ENCODE measurements at places on chromosomes 3 and 15.

DNA sequence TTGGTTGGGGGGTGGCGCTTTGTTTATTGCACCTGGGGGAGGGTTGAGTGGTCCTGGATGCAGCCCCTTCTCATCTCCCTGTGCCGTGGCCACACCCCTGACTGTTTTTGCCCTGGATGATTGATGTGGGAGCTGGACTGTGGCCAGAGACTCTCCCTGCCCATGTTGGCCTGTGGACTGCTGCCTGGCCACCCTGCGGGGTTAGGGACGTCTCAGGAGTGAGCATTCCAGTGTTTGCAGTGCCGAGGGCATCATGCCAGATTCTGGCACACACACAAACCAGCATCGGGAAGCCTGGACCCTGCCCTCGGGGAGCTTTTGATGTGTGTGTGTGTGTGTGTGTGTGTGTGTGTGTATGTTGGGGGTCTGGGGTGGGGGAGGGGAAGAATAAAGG lies 15.8 kb downstream of the APBA2 start:
- no peak for DNase-seq

- DNase-seq, result no peak
Observed at GRCh38 chr3:98732286-98733052, 30.7 kb upstream of the ST3GAL6 start.

DNA sequence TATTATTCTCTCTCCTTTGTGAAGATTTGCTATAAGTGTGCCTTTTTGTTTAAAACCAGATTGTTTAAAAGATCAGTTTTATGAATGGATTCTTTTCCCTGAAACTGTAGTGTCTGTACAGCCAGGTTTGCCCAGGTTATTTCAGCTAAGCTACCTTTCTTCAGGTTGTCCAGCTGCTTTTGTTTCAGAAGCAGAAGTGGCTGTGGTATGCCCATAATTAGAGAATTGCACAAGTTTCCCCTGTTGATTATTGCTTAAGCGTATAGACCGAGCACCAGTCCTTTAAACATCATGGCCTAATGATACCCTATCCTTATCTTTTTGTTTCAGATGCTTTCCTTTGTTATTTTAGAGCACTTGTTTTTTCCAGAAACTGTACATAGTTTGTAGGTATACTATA lies 10.2 kb downstream of the ASB7 start:
- no peak for DNase-seq

GRCh38 chr15:55151631-55152030 lies 45.1 kb downstream of the RSL24D1 start:
- DNase-seq, result no peak

DNA sequence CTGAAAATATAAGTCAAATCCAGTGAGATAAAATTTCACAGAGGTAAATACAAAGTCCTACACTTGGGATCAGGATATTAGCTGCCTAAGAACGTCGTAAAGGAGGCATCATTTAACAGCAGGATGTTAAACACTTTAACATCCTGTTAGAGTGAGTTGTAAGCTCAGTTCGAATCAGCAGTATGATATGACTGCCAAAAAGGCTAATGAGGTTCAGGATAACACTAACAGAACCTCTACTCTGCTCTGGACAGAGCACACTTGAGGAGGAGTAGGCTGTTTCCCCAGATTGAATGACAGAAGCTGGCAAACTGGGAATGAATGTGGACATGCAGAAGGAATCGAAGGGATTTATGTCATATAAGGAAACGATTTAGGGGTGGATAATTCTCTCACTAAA lies 227.1 kb upstream of the CD96 start:
- DNase-seq, result no peak

- no peak for DNase-seq
Observed at GRCh38 chr3:65733459-65733858, 305.3 kb downstream of the MAGI1 start.

DNA sequence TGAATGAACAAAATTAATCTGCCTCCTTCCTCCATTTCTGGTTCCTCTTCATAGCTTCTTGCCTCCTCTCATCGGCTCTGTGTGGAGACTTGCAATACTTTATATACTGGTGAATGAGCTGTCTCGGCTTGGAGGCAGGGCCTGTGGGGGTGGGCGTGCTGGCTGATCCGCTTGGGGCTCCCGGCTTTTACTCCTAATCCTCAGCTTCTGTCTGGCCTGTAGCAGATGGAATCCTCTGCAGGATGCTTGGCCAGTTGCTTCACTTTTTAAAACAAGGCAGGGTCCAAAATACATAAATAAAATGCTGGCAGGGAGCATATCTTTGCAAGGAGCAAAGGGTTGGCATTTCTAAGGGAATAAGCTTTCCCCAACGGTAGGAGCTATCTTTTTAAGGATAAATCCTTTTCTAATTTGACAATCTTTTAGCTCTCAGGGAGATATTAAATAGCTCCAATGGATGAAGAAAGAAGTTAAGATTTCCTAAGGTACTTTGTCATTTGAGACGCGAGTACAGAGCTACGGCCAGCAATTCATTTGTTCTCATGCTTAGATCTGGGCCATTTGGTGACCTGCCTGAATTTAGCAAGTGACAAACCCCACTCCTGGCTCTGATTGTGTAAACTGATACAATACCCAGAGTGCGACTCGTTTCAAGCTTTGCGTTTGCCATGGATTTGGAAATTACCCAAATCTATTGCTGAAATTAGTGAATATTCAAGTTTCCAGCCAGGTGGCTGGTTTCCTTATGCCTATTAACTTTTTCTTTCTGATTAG lies 18.9 kb downstream of the SV2B start:
- DNase-seq, result no peak

DNA sequence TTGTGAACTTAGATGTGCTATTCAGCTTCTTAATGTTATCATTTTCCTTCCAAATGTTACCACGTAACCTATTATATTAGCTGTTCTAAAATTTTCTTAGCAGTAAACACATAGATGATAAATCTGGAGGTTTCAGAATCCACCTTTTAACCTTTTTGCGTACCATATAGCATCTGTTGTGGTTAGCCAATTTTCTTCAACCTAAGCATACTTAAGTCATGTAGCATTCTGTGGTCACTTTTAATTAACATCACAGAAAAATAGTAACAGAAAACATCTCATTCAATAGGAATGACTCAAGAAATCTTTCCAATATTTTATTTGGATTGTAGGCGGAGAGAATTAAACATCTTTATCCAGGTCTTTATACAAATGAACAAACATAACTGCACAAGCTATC lies 1465.3 kb upstream of the GBE1 start:
- DNase-seq, result no peak

- no peak for DNase-seq
Observed at GRCh38 chr3:152828075-152828840, 6.7 kb upstream of the P2RY1 start.

GRCh38 chr3:11606090-11606784 lies 37.5 kb downstream of the VGLL4 start:
- DNase-seq, result no peak

- no peak for DNase-seq
Observed at GRCh38 chr3:69865925-69866679, 126.8 kb downstream of the MITF start.

GRCh38 chr3:182711853-182712252 lies 81.5 kb upstream of the ATP11B start:
- DNase-seq, result no peak

- no peak for DNase-seq
Observed at GRCh38 chr3:186613637-186614265, 891 bp downstream of the AHSG start.

DNA sequence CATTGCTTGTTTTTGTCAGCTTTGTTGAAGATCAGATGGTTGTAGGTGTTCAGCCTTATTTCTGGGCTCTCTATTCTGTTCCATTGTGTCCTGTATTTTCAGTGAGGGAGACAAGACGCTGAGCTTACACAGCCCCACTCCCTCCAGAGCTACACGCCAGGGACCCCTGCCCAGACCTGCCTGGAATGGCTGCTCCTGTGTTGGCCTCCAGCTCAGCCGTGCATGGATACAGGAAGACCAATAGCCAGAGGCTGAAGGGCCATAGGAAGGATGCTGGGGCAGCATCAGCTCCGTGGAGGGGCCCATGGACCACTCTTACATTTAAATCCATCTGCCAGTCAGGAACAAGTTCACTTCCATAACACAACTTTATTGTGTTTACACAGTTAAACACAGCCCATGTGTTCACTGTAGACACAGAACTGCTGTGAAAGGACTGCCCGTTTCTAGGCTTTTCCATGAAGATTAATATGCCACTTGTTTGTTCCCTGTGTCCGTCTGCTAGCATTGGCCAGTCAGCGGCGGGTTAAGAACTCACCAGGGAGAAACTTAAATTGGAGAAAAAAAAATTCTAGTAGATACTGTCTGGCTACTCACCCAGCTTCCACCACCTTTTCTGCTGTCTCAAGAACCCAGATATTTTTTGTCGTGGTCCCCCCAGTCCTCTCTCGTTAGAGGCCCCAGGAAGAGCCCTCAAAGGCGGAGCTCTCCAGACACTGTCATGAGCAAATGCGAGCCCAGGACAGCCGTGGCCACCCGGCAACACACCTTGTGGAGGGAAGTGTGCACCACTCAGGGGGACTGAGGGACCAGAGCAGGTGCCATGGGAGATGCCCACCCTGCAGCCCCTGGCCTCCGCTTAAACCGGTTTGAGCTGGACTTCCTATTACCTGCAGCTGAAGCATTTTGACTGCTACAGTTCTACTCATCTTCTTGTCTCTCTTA lies 142.3 kb upstream of the MEF2A start:
- no peak for DNase-seq

GRCh38 chr3:19105826-19106225 lies 42.5 kb upstream of the KCNH8 start:
- no peak for DNase-seq
